SHP77 treated with DMSO at 0.1 percent for 48 hours (cell line): ENCODE measurements at places on chromosomes 3 and 15.

DNA sequence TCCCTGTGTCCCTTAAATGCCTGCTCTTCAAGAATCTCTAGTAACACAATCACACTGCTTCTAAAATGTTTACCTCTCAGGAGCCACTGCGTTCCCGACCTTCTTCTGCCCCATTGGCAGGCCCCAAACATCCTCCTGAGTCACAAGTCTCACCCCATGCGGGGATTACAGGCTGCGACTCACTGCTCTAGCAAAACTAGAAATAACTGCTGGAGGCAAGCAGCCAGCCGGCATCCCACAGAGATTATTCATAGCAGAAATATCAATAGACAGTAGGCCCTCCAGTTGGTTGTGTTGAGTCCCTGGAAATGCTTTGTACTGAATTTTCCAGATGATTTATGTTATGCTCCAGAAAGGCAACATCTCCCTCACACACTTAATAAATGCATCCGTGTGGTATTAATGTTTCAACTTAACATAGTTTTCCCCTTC is 64.8 kb downstream of the RFTN1 start:
- no peak for DNase-seq

- DNase-seq, result no peak
These were observed 12.0 kb upstream of the PAQR9 start for GRCh38 chr3:142975316-142975995.

- no peak for DNase-seq
These were observed 567.1 kb downstream of the EDEM1 start for GRCh38 chr3:5754602-5755001.

- peak; percentile 80 for DNase-seq
These were observed 70.4 kb downstream of the KLF13 start for GRCh38 chr15:31396881-31397560.
